ENCODE measurements at places on chromosomes 12 and 14.

- no peak for DNase-seq
These were observed 61.3 kb downstream of the DICER1 start for GRCh38 chr14:95095996-95096395.

DNA sequence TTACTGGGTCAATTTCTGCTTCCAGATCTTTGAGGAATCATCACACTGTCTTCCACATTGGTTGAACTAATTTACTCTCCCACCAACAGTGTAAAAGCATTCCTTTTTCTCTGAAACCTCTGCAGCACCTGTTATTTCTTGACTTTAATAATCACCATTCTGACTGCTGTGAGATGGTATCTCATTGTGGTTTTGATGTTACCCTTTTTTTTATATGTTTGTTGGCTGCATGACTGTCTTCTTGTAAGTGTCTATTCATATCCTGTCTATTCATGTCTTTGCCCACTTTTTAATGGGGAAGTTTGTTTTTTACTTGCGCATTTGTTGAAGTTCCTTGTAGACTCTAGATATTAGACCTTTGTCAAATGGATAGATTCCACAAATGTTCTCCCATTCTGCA lies 324.9 kb downstream of the NAV3 start:
- DNase-seq: no peak

- no peak for DNase-seq
These were observed 214.4 kb downstream of the BMP4 start for GRCh38 chr14:53742233-53742620.

DNA sequence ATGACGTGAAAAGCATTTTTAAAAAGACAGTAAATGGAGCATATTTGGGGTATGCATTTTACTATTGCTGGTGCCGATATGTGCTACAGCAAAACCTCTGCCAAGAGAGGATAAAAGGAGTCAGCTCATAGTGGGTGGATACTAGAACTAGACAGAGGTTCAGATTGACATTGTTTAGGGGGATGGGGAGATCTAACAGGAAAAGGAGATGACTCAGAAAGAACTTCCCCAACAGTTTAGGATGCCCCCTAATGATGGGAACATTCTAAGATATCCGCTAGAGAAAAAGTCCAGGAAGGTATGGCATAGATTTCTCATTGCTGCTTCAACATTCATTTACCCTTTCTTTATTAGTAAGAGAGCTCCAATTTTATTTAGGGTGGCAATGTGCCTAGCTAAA lies 110.5 kb upstream of the CLEC14A start:
- no peak for DNase-seq

GRCh38 chr12:50508970-50509663 lies 4.3 kb downstream of the DIP2B start:
- DNase-seq: no peak

DNA sequence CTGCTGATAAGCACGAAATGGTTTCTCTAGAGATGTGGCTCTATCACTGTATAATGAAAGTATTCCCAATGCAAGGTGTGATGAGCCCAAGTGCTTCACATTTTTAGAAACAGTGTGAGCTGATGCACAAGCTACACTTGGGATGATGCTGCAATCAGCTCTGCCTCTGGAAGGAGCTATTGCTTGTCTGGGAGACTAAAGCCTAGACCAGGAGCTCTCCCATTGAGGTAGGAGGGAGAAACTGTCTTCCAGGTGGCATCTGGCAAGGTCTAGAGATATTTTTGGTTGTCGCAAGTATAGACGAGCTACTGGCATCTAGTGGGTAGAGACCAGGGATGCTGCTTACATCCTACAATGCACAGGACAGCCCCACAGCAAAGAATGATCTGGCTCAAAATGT lies 42.0 kb downstream of the HECTD4 start:
- DNase-seq: no peak

- DNase-seq: no peak
These were observed 16.5 kb downstream of the ETNK1 start for GRCh38 chr12:22641353-22642053.

GRCh38 chr14:71248194-71248593 lies 340.9 kb downstream of the PCNX1 start:
- no peak for DNase-seq

DNA sequence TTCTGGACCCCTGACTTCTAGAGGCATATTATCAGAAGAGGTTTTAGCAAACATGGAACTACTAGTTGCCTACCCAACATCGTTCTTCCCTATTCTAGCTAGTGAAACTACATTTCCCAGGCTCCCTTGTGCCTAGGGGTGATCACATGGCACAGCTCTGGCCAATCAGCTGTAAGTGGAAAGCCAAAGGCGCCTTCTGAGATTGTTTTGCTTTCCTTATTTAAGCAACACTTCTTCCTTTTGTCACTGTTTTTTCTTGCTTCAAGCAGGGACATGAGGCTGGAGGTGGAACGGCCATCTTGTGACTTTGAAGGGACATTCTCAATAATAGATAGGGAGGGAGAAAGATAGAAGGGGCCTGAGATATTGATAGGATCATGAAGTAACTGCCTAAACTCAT lies 136.7 kb downstream of the ZNF664 start:
- DNase-seq: peak; percentile 5

DNA sequence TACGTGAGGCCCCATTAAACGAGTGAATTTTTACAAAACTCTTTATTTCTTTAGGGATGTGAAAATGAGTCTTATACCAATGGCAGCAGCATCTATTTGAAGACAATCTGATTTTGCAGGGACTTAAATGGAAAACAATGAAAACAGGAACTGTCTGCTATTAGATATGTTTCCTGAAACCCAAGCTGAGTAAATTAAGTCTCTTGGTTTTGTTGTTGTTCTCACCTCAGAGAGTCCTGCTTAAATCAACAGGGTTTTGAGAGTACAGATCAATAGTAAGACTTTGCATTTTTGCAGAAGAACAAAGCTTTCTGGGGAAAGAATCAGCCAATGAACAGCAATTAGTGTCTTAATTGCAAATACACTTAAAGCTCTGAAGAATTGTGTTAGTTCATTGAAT lies 39.1 kb upstream of the LGR5 start:
- DNase-seq: no peak

DNA sequence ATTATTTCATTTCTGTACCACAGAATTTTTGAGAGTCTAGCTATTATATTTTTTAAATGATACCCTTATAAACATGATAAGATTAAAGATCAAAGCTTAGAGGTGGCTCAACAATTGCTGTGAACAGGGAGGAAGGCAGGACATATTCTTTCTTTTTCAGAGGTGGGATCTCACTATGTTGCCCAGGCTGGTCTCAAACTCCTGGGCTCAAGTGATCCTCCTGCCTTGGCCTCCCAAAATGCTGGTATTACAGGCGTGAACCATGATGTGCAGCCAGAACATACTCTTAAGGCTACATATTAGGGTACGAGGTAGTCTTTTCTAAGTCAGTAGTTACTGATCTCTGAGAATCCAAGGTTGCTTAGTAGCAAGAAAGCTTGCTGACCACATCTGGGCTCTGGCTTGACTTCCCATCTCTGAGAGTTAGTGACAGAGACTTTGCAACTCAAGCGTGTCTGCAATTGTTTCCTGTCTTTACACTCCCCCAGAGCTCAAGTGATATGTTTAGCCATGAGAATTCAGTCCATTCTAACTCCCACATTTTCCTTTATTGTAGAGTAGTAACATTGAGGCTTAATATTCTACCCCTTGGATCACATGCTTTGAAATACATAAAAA lies 8.6 kb downstream of the RAB5B start:
- DNase-seq: no peak

DNA sequence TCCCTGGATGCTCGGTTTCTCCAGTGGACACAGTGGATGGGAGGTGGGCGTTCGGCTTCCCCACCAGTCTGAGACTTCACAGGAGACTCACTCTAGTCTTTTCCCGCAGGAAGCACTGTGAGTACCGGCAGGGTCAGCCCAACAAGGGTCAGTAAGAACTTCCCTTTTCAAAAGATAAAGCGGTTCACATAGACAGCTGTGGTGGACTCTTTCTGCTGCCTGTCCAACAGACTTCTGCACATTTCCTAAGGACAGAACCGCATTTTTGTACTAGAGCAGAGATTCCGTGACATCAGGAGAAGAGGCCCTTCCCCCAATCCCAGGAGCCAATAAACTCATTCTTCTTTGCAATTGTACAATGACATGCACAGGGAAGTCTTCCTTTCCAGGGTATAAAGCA lies 10.4 kb downstream of the LTBR start:
- DNase-seq: no peak

DNA sequence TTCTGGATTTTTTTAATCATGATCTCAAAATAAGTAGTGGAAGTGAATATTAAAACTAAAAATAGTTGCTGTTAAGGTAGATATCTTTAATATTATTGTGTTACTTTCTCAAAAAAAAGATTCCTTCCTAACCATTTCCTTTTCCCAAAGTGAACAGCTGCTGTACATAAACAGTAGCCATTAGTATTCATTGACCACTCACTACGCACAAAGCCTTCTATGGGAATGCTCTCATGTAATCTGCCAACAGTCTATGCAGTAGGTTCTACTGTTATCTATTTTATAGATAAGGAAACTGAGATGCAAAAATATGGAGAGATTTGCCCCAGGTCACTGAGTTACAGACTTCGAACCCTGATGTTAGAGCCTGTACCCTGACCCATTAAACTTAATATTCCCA lies 32.1 kb downstream of the ZFP36L1 start:
- DNase-seq: no peak

GRCh38 chr12:55713721-55714120 lies 2.1 kb upstream of the BLOC1S1 start:
- DNase-seq: no peak

- DNase-seq: no peak
These were observed 107.1 kb downstream of the LRRK2 start for GRCh38 chr12:40331886-40332285.

- DNase-seq: peak; percentile 74
These were observed 49.6 kb downstream of the LRCOL1 start for GRCh38 chr12:132560614-132561426.

- no peak for DNase-seq
These were observed 50.4 kb upstream of the DDX11 start for GRCh38 chr12:31023271-31023724.

- DNase-seq: no peak
These were observed 70.0 kb upstream of the CPM start for GRCh38 chr12:69002969-69003368.

DNA sequence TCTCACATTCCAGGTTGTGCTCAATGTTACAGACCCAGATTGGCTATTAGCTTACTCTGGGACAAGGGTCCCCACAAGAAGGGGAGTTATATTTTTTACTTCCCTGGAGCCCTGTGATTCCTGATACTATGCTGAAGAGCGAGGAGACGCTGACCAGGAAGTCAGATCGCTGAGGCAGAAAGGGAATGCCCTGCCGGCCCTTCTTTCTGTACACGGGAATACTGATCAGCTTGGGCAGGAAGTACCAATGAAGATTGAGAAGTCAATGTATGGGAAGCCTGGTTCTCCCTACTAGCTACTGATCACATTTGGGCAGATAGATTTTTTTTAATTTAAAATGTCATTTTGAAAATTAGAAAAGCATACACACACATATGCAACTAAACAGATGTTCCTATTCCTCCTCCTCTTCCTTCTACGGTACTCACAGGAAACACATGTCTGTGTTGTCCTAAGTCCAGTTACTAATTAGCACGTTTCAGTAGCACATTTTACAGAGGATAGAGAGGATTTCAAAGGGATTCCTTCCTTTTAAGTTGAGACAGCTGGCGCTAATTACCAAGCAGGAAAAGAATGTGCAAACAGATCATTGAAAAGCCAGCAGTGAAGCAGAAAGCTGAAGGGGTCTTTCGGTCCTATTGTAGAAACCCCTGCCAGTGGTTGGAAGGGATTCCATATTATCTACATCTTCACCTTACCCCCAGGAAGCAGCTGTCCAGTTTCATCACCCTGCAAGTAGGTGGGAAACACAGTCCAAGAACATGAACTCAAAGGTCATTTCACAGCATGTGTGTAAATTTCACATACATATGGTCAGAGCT lies 292.4 kb downstream of the DUSP6 start:
- DNase-seq: no peak

GRCh38 chr12:40038619-40039018 lies 67.3 kb downstream of the SLC2A13 start:
- no peak for DNase-seq

GRCh38 chr14:72909163-72909562 lies 15.3 kb upstream of the DPF3 start:
- no peak for DNase-seq

GRCh38 chr12:65825507-65826352 lies 1.4 kb downstream of the HMGA2 start:
- no peak for DNase-seq

GRCh38 chr14:80213602-80214001 lies 2.3 kb upstream of the DIO2 start:
- DNase-seq: no peak

- no peak for DNase-seq
These were observed 27.5 kb downstream of the TESPA1 start for GRCh38 chr12:54956818-54957641.

DNA sequence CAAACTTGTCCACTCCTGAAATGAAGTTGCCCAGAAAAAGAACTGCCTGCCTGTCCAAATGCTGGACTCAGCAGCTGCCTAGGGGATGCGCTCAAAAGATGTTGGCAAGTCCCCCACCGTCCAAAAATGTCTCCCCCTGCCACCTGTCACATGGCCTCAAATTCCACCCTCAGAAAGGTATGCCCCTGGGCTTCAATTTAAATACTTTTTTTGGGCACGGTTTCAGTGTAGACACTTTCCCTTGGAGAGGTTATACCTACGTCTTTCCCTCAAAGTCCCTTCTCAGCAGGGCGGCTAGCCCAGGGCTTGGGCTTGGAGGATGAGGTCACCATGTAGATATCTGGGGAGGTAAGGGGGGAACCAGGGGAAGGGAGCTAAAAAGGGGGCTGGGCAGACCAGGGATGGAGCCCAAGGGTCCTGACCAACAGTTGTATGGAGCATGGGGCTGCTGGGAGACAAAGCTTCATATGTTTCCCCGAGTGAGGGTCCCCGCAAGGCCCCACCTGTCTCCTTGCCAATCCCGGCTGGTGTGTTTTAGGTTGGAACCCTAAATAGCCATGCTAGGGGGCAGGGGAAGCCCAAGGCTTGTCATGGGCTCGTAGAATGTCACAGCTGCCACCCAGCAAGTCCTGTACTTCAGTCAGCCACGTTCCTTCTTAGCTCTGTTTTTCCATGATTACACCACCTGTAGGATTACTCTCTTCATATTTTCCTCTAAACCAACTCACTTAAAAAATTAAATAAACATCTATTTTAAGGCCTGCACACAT lies 131.2 kb upstream of the TBX3 start:
- no peak for DNase-seq

DNA sequence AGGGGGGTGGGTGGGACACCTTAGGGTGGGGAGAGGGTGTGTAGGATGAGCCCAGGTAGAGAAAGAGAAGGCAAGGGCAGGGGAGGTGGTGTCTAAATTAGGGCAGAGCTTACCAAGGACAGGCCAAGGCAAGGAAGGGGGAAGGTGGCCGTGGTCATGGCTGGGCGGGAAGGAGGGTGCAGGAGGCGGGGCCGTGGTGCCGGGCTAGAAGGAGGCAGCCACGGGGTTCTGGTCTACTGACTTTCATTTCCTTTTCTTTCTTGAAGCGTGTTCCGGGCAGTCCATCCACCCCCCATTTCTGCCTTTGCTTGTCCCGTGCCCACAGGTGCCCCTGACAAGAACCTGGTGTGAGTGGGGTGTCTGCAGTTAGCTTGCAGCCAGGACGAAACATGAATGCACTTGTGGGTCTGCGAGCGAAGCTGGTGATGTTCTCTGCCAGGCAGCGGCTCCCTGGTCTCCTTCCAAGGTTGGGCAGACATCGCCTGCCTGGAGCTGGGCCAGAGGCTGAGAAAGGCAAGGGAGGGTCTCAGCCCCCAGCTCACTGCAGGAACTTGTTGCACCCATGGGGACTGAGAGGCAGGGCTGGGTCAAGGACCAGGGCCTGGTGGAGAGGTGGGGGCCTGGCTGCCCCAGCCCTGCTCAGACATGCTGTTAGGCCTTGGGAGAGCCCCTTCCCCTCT lies 58.2 kb downstream of the KIF26A start:
- no peak for DNase-seq

Measured in NCI-H1930 (cell line).